T follicular helper cell (primary cell): ENCODE measurements at places on chromosomes 2 and 18.

DNA sequence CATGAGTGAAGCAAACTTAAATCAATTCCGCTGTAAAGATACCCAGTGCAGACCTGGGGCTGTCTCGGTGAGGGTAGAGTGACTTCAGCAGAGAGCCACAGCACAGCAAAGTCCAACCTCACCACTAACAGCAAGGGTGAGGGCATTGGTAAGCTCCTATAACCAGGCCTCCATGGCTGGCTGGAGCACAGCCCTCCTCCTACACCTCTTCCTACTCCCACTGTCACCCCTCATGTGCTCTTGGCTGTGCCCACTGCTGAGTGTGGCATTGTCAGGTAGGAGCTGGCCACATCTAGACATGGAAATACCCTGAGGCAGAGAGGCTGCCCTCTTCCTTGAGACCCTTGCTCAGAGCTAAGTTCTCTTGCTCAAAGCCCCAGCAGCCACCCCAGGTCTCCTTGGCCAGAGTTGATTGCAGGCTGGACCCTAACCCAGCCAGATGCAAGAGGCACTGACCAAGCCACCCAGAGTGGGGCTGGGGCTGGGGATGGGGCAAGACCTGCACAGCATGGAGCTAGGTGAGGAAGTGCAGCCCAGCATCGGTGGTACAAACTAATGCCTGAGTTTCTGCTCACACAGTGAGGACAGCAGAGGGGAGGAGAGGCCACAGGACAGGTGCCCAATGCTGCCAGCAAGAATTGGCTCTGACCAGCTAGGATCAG lies 77.6 kb upstream of the RAB6C start:
- no peak for DNase-seq

GRCh38 chr2:196406-196805 lies 67.4 kb downstream of the SH3YL1 start:
- no peak for DNase-seq

- no peak for DNase-seq
Measured at GRCh38 chr2:239438995-239439753, 38.4 kb upstream of the HDAC4 start.

- no peak for DNase-seq
Measured at GRCh38 chr2:138213084-138213483, 248.8 kb downstream of the HNMT start.

GRCh38 chr2:219460424-219460926 lies 25.8 kb downstream of the SPEG start:
- no peak for DNase-seq

DNA sequence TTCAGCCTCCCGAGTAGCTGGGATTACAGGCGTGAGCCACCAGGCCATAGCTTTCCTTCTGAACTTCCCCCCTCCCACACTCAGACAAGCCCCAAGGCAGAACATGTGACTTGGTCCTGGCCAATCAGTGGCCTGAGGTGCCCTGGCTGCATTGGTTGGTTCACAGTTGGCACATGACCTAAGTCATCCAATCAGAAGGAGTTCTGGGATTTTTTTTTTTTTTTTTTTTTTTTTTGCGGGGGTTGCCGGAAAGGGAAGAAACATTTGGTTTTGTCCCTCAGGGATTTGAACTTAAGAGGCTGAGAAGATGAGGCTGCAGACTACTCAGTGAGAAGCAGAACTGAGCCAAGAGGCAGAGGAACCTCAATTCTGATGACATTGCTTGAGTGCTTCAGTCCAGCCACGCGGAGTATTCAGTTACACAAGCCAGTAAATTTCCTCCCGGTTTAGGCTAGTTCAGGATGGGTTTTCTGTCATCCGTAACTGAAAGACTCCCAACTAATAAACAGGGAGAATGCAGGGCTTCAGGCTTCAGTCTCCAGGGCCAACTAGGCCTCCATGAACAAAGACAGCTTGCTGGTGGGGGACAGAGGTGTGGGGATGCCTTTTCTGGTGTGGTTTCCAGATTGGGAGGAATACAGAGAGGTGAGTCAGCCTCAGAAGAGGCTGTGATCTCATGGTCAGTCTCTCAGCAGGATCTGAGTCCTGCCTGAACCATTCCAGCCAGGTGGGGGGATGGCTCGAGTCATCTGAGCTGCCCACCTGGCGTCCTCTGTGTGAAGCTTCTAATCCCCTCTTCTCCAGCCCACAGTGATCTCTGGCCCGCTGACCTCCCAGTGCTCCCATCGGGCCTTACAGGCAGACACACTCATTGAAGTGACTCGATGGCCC lies 9.2 kb downstream of the PTMA start:
- no peak for DNase-seq

DNA sequence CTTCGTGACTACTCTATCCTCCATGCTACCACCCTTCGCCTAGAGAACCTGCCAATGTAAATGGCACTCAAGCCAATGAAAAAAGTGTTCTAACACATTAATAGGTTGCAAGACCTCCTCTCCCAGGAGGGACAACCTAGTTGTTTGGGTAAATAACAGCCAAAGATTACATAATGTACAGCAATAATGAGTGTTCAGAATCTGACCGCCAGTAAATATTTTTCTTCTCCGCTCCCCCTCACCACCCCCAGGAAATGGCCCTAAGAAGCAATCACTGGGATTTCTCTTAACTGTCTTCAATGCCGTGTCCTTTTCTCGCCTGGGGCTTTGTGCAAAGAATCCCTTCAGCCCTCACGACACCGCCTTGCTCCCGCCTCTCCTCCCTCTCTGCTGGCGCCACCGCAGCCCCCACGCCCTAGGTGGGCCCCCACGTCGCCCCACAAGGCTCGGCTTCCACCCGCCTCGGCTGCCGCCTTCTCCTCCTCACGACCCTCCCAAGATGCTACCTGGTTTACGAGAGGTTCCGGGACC lies 458 bp downstream of the HYCC2 start:
- no peak for DNase-seq

DNA sequence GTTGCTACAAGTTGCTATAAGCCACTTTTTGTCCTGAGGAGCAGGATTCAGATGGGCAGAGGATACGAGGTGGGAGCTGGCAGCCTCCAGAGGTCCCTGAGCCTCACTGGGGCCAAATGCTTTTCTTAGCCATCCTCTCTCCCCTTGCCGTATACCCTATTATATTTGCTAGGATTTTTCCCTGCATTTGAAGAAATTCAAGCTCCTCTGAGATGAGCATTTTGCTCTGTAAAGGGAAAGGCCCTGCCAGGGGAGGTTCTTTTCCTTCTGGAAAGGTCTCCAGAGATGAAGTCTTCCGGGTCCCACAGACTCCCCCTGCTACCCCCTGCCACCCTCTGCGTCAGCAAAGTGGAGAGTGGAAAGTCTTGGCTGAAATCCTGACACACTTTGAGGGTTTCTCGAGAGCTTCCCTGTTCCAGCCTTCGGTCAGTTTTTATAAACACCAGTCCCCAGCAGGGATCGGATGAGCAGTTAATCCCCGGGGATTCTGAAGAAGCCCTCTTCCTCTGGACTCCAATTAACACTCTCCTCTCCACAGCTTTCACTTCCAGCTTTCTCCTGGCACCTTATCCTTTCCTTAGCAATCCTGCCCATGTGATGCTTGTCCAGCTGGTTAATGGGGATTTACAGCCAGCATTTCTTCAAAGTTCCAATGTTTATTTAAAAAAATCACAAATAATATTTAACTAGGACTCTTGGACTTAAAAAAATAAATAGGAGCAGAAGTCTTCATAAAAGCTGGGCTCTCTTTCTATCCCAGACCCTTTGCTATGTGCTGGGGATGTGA lies 13.1 kb downstream of the CYRIA start:
- DNase-seq: no peak

- no peak for DNase-seq
Measured at GRCh38 chr2:225354281-225354774, 45.2 kb upstream of the NYAP2 start.

DNA sequence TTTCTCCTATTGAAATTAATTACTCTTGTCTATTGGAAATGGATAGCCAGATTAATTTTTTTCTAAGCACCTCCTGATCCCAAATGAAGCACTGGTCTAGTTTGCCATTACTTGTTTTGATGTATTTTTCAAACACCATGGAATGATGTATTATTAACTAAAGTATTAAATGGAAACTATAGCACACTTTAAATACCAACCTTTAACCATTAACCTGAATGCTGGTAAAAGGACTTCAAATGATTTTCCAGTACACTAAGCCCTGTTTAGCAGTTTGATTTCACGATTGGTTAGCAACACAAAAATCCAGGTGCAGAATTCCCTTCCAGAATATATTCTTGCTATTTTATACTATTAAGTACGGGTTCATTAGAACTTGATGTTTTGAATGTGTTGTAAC lies 37.3 kb downstream of the COL4A3 start:
- DNase-seq: no peak

GRCh38 chr2:101147971-101148370 lies 3.2 kb downstream of the TBC1D8 start:
- no peak for DNase-seq

- no peak for DNase-seq
Measured at GRCh38 chr18:10286580-10287150, 167.8 kb upstream of the APCDD1 start.

- no peak for DNase-seq
Measured at GRCh38 chr2:220341014-220341413, 713.6 kb downstream of the SLC4A3 start.

DNA sequence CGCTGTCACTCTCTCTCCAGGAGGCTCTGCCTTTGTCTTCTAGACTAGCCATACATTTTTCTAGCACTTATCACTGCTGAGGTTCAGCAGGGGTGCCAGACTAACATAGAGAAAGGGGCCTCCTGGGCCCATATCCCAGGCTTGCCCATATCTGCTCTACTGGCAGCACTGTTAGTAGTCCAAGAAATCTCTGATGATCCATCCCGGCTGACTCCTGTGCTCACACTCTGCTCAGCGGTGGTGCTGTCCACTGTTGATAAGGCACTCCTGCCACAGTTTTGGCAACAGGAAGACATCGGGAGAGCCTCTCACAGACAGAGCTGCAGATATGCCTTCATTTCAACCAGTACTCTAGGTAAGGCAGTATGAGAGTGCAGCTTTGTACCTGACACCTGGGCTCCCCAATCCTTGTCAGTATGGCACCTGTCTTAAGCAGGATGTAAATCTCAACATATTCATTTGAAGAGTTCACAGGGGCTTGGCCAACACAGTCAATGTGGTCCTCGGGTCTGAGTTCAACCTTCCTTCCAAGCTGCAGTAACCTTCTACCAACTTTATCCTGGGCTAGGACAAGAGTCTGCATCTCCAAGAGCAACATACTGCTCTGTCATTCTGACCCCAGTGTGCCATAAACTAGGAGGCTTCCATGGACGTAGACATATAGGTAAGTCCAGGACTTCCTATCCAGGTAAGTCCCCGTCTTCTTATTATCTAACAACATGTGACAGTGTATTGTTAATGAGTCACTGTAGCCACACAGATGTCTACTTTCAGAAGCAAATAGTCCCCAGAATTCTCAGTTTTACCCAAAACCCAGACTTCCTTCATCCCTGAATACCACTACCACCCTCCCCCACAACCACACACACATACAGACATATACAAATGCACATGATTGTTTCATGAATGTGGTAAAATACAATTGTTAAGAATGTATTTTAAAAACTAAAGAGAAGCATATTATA lies 16.2 kb downstream of the KLF7 start:
- DNase-seq: no peak

- no peak for DNase-seq
Measured at GRCh38 chr2:128636802-128637147, 318.1 kb upstream of the HS6ST1 start.

GRCh38 chr2:134611316-134611715 lies 107.5 kb downstream of the TMEM163 start:
- DNase-seq: no peak

GRCh38 chr2:240914645-240915525 lies 8.7 kb downstream of the CROCC2 start:
- no peak for DNase-seq

DNA sequence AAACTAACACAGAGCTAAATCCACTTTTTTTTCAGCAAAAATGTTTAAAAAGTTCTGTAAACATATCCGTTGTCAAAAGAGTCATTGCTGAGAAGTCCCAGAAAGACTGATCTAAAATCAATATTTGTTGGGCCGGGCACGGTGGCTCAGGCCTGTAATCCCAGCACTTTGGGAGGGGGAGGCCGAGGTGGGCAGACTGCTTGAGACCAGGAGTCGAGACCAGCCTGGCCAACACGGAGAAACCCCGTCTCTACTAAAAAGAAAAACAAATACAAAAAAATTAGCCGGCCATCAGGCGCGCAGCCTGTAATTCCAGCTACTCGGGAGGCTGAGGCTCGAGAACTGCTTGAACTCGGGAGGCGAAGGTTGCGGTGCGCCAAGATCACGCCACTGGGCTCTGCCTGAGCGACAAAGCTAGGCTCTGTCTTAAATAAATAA lies 1.4 kb downstream of the OLA1 start:
- no peak for DNase-seq

DNA sequence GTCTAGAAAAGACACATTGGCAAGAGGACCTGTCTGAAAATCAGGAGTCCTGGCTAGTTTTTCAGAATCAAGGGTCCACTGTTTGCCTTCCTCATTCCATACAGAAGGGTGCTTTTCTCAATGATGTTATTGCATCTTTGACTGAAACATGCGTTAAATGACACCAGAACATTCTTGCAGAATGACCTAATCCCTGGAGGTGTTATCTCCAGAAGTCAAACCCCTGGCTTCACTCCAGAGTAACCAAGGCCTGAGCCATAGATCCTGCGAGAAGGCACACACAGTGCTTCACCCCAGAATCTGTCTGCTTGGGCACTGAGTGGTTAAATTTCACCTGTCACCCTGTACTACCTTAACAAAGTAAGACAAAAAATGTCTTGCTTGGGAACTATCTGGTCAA lies 1055.2 kb upstream of the FANCL start:
- DNase-seq: no peak

- no peak for DNase-seq
Measured at GRCh38 chr2:73821669-73822068, 7.1 kb upstream of the STAMBP start.

DNA sequence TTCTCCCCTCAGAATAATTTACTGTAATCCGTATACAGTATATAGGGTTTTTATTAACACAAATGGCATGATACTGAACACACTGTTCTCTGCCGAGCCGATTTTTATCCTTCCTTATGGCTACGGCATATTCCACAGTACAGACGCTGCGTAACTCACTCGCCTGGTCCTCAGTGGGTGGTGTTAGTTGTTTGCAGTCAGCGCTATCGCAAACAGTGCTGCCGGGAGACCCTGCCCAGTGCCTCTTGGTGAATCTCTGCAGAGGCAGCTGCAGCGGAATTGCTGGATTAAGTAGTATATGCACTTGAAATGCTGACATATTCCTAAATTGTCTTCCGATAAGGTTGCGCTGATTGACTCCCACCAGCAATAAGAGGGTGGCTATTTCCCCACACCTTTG lies 73.9 kb downstream of the MARCO start:
- DNase-seq: no peak

- no peak for DNase-seq
Measured at GRCh38 chr2:73162856-73163391, 39.5 kb upstream of the NOTO start.

DNA sequence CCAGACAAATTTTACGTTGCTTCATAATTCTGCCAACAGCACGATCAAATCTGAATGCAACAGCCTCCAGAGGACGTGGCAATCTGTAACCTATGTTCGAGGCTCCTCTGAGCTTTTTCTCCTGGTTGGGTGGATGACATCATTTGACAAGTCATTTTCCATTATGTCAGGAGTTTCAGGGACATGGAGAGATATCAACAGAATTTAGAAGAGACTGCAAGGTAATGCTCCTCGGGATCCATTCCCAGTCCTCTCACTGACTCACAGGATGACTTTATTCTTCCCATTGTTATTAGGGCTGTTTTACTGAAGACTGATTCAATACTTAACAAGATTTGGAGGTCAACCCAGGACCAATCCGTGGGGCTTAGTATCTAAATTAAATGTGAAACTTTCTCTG lies 72.5 kb upstream of the RNF152 start:
- DNase-seq: no peak
